ENCODE measurements at places on chromosomes 12 and 14.

GRCh38 chr12:53660041-53660440, 15.8 kb downstream of the ATP5MC2 start:
- DNase-seq = no peak

DNA sequence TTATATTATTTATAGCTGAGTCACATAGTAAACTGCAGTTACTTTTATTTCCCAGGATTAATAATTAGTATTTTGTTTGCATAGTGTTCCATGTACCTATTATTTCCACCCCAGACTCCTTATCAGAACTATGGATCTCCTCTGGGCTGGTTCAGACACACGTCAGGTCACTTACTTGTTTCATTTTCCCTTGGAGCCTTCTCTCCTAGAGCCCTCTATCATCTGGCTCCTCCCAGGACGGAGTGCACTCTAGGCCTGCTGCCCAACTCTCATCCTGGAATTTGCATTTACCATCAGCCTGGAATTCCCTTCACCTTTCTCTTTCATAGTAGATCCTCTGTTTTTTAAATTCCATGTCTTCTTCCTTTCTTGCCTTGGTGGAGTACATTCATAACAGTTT, 28.5 kb upstream of the GALNT16 start:
- no peak for DNase-seq

DNA sequence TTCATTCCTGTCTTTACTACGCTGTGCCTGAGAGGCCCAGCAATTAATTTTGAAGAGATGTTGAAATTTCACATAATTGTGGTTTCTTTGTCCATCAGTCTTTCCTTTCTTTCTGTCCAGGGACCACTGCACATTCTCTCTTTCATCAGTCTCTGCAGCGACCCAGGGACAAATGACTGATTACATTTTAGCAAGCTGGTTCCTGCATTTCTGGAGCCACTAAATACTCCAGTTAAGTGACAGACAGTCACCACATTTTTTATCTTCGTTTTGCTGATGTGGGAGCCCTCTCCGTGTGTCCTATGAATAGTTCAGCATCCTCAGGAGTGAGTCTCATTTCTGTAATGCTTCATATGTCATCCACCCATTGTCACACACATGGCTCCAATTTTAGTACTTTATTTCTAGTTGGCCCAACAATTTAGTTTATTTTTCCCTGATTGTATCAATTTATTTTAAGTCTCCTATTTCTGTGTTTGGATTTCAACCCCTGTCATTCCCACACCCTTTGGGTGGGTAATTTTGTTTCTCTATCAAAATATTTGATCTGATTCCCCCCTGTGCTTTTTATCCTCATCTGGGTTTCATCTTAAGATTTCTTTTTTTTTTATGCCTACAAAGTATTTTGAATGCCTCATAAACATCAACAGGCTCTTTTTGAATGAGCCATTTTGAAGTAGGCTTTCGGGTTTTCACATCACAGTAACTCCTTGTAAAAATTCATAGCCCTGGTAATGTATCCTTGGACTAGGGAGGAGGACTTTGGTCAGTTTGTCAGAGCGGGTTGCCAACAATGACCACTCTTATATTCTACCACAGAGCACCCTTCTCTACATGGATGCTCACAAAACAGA, 1196.5 kb downstream of the GALC start:
- DNase-seq = no peak

DNA sequence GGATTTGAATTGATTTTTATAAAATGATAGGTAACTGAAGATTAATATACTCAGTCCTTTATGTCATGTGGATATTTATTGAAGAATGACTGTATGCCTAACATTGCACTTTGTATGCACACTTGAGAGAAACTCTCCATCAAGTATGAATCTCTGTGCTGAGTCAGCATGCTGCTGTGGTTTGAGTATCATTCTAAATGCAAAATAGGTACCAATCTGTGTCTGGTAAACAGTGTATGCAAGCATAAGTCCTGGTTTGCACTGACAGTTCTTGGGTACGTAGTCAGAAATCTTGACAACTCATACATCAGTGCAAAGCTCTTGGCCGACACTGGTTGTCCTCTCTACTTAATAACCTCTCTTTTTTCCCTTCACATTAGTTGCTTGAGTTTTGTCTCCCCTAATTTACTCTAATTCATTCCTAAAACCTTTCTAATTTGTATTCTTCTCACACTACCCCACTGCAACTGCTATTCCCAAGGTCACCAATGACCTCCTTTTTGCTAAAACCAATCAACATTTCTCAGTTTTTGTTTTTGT, 21.8 kb downstream of the MGAT4C start:
- no peak for DNase-seq

DNA sequence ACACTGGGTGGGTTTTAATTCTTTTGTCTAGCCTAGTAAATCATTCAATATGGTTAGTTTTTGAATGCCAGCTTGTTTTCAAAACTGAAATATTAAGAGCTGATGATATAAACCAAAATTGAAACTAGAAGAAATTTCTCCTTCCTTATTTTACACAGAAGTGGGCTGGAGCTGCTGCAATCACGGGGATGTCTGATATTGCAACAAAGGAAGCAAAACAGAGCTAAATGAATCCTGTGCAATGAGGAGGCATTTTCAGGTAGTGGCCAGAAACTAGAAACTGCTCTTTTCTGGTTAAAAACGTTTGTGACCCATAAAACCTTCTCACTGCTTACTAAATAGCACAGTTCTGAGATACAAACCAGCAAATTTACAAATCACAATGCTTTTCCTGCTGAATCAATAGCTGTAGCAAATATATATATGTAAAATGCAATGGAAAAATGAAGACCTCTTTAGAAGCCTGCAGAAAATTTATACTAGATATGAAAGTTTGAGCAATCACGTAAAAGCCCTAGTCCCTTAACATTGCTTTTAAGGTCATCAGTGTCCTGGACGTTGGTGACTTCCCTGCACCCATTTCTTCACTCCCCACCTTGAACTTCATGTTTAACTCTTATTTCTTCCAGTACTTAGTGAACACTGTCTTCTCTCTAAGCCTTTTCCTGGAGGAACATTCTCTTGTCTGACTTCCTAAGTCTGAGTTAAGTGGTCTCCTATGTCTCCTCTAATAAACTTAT, 15.9 kb upstream of the LRRK2 start:
- no peak for DNase-seq

GRCh38 chr14:56431013-56431412, 148.6 kb upstream of the TMEM260 start:
- DNase-seq = no peak

DNA sequence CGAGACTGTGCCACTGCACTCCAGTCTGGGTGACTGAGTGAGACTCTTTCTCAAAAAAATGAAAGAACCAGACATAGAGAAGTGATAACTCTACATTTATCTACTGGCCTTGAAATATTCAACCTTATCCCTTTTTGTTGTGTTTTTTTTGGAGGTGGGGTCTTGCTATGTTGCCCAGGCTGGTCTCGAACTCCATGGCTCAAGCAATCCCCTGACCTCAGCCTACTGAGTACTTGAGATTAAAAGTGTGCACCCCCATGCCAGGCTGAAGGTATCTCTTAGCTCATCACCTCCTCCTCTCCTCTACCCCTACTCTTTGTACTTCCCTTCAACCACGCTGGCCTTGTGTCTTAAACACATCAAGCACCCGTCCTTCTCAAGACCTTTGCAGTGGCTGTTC, 3.8 kb downstream of the DRAM1 start:
- no peak for DNase-seq

DNA sequence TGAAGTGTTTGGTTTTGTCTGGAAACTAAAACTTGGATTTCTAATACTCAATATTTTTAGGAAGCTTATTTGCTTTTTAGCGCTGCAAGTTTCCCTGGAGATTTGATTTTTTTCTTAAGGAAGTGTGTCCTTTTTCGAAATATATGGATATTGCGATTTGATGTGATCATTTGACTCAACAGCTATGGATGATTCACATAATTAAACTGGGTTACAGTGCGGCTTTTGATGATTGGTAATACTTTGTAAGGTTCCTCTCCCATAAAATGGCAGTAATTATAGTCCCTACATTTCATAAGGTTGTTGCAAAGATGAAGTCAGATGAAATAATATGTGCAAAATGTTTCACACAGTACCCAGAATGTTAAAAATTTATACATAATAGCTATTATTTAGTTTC, 13.1 kb downstream of the LDHB start:
- DNase-seq = no peak

DNA sequence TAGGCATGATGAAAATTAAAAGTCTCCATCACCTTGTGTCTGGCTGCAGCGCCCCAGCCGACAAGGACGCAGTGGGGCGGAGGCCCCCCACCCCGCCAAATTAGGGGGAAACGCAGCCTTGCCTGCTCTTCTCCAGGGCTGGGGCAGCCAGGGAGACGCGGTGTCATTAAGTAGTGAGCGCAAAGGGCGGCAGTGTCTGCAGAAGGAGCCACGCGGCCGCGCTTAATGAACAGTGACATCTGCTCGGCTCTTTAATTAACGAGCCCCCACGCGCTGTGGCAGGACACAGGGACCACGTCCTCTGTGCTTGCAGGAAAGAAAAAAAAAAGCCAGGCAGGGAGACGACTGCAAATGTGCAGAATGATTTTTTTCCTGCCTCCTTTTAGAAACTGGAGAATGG, 93.4 kb upstream of the NCOR2 start:
- DNase-seq = peak; percentile 23

DNA sequence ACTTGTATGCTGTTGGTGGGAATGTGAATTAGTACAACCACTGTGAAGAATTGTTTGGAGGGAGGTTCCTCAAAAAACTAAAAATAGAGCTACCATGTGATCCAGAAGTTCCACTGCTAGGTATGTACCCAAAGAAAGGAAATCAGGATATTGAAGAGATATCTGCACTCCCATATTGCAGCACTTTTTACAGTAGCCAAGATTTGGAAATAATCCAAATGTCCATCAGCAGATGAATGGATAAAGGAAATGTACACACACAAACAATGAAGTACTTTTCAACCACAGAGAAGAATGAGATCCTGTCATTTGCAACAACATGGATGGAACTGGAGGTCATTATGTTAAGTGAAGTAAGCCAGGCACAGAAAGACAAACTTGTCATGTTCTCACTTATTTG, 25.9 kb downstream of the TIGAR start:
- DNase-seq = no peak

GRCh38 chr12:24045816-24046257, 96.4 kb upstream of the SOX5 start:
- no peak for DNase-seq

DNA sequence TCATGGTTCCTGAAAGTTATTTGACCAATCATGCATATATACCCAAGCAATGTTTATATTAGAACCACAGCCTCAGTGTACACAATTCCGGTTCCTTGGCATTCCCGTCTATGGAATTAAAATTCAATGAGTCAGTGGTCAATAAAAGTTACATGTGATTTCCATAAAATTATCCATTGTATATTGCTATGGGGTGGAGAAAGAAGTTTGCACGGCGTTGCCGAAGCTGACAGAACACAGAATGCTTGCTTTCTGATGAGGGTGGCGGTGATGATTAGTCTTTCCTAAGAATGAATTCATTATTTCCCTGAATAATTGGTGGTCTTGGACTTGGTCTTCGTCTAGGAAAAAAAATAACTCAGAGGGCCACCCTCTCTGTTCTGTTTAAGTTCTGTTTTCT, 214.1 kb downstream of the ANO2 start:
- DNase-seq = no peak

DNA sequence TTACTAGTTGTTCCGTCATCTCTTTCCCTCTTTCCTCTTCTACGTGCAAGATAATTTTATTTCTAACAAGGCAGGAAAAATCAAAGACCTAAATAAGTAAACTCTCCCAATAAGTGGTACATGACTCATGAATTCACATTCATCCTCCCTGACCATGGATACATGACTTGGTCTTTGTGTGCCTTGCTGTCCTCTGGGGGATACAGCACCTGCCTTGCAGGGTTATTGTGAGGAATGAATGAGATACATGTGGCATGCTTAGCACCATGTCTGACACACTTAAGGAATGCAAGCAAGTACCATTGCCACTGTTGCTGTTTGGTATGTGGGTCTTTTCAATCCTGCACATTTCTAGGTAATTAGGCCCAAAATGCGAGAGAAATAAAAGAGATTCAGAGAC, 208.4 kb downstream of the DPF3 start:
- DNase-seq = no peak

GRCh38 chr14:65011538-65011937, 24.8 kb downstream of the FNTB start:
- DNase-seq = no peak

DNA sequence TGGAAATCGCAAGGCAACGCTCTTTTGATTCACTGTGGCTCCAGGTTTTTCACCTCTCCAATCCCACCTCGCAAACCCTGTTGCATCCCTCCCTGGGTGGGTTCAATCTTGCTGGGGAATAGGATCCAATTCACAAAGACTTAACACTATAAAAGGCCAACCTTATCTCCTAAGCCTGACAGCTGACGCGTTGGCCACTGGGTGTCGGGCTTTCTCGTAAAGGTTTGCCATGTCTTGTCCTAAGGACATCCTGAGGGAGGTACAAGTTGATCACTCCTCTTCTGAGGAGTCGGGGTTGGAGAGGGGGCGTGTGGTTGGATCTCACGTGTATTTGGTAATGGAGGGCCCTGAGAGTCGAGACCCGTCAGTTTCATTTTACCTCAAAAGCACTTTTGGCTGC, 112.6 kb upstream of the FZD10 start:
- DNase-seq = no peak

DNA sequence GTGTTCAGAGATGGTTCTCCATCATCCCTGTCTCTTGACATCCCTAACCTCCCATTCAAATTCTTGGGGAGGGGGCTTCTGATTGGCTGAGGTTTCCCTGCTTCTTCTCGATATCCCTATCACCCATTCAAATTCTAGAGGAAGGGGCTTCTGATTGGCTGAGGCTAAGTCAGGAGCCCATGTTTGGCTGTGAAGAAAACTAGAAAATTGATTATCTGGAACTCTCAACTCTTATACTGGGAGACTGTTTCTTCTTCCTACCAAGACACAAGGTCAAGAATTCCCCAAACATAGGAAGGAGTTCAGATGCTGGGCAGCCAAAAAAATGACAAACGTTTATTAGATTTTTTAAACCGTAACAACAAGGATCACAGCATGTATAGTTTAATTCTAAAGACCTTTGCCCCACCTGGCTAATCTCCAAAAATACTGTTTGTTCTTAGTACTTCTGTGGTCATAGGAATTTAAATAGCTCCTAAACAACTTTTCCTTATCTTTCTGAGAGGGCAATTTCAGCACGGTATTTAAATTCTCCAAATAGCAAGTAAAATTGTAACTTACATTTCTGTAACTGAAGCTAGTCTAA, 26.4 kb downstream of the SPIC start:
- peak; percentile 45 for DNase-seq

GRCh38 chr14:69004731-69005431, 25.8 kb upstream of the ACTN1 start:
- no peak for DNase-seq
